ENCODE measurements at places on chromosomes 12 and 14. TPM values are rescaled to one million over a fixed set of nuclear protein-coding genes. Genes with fewer than 3 reads are reported as not detected.

- DNase-seq: no peak
Observed at GRCh38 chr14:100105357-100106169, 40.3 kb downstream of the EVL start.

The CLEC6A gene
- not detected for total RNA-seq

- DNase-seq: no peak
Observed at GRCh38 chr12:57626111-57626920, 6.7 kb downstream of the B4GALNT1 start.

GRCh38 chr12:124759841-124760503, 103.7 kb downstream of the SCARB1 start:
- no peak for DNase-seq

DNA sequence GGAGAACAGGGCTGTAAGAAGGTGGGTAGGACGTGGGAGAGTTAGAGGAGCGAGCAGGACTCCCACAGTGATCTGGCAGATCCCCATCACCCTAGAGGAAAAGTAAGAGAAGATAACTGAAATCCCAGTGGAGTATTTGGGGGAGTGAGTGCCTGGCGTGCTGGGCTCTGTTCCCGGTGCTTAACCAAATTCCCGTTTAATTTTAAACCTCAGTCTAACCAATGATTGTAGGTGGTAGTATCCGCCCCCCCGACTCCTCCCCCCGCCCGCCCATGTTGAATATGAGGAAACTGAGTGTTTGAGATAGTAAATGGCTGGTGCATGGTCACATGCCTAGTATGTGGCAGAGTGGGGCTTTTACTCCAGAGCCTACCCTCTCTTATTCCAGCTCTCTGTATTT, 1.2 kb downstream of the TARBP2 start:
- DNase-seq: no peak

GRCh38 chr12:15717940-15718567, 71.1 kb downstream of the EPS8 start:
- no peak for DNase-seq

DNA sequence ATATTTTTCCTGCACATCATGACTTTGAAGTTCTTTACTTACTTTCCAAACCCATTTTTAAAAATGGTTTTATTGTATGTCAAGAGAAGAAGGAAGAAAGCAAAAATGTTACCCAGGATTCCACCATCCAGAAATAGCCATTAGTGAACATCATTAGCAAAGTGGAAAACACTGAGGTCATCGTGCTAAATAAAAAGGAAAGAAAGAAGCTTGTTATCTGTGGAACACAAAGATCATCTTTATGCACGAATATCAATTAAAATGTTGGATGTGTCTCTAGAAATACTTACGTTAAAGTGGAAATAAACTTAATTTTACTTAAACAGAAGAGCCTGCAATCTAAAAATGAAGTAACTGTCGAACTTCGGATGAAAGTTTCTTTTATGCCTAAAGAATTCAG, 27.3 kb downstream of the SFSWAP start:
- no peak for DNase-seq

Data from Right ventricle myocardium inferior (tissue), 1 donor.